Stimulated activated CD8-positive, alpha-beta memory T cell treated with anti-CD3 and anti-CD28 coated beads, Interleukin-7, amount 100 ng/mL, for 1 hour (primary cell): ENCODE measurements at places on chromosomes 5 and 9.

DNA sequence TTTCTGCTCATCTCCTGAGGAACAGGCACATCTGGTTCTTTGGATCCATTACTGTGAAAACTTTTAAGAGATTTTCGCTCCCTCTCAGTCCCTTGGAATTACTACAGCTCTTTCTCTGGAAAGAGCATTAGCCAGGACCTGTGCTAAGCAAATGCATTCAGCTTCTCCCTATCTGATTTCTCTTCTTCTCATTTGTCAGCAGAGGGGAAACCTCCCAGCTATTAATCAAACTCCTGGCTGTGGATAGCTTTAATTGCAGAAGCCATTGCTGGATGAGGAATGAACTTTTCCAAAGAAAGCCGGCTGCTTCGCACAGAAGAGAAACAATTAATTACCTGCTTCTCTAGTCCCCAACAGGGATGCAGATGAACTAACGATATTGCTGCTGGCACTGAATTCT lies 37.9 kb downstream of the TLR4 start:
- no peak for DNase-seq

GRCh38 chr5:151243564-151243963 lies 9.4 kb upstream of the GM2A start:
- DNase-seq, result no peak

GRCh38 chr5:160071516-160071915 lies 47.7 kb downstream of the PWWP2A start:
- no peak for DNase-seq

- DNase-seq, result no peak
Observed at GRCh38 chr9:75369989-75370388, 281.7 kb downstream of the OSTF1 start.

DNA sequence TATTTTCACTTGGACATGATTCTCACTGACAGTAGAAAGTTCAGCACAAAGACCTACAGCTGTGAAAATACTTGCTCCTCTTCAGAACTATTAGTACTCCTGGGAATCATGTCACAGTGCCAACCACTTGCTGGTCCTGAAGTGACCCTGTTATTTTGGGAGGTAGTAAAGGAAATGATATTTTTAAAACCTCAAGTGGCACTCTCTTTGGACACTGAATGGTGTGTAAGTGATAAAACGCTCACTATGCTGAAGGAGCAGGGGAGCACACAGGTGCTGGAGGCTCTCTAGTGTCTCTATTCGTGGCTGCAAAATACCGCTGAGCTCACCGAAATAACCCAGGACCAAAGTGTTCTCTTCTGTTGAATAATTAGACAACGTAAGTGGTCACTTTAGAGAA lies 76.9 kb upstream of the SPATA31D4 start:
- DNase-seq, result no peak
